ENCODE measurements at places on chromosomes 6 and 20.

- no peak for DNase-seq
Measured at GRCh38 chr6:4969609-4970285, 34.1 kb downstream of the RPP40 start.

- no peak for DNase-seq
Measured at GRCh38 chr6:87879132-87879861, 168.3 kb upstream of the SPACA1 start.

DNA sequence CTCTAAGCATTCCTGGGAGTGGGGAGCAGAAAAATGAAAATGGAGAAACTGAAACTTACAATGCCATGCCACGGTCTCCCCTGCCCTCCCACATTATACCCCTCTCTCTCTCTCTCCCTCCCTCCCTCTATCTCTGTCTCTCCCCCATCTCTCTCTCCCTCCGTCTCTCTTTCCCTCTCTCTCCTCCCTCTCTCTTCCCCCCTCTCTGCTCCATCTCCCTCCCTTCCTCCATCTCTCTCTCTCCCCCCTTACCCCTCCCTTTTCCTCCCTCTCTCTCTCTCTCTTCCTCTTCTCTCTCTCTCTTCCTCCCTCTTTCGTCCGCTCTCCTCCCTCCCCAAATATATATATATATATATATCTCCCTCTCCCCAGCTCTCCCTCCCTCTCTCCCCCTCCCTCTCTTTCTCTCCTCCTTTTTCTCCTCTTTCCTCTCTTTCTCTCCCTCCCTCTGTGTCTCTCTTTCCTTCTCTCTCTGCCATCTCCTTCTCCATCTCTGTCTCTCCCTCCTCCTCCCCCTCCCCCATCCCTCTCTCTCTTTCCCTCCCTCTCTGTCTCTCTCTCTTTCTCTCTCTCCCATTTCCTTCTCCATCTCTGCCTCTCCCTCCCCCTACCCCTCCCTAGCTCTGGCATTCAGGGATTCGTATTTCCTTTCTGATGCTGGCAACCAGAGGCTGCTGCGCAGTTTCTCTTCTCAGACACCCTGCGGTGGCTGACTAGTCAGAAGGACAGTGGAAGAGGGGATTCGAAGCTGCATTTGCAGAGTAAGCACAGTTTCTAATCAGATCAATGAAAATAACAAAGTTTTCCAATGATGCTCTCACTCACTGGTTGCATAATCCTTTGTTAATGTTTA lies 13.9 kb upstream of the VAPB start:
- no peak for DNase-seq

- no peak for DNase-seq
Measured at GRCh38 chr6:24897186-24897585, 38.6 kb downstream of the RIPOR2 start.

DNA sequence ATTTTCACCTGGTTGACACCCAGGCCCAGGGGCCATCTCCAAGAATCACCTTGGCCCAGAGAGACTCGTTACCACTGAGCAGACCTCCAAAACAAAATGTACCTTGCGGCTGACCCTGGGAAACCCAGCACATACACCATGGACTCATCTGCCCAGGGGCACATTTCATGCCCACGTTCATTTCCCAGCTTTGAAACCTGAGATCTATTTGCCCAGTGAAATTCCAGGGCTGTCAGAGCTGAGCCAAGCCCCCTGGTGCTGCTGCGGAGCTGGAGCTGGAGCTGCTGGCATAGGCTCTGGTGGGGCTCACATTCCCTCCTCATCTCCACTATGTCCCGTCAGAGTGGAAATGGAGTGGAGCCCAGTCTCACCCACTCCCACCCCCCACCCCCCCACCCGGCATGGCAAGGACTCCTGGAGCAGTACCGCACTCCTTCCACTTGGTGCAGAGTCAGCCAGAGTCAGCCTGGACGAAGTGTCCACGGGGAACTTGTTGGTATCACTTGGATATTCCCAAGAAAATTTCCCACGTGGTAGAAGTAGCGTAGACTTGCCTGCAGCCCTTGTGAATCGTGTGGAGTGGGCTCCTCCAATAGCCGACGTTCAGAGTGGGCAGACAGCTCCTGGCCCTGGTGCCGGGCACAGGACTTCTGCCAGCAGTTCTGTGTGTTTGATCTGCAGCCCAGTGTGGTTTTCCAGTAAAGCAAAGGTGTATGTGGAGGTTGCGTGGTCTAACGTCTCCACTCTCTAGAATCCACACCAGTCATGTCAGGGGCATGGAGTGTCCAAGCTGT lies 18.1 kb upstream of the OSER1 start:
- no peak for DNase-seq

DNA sequence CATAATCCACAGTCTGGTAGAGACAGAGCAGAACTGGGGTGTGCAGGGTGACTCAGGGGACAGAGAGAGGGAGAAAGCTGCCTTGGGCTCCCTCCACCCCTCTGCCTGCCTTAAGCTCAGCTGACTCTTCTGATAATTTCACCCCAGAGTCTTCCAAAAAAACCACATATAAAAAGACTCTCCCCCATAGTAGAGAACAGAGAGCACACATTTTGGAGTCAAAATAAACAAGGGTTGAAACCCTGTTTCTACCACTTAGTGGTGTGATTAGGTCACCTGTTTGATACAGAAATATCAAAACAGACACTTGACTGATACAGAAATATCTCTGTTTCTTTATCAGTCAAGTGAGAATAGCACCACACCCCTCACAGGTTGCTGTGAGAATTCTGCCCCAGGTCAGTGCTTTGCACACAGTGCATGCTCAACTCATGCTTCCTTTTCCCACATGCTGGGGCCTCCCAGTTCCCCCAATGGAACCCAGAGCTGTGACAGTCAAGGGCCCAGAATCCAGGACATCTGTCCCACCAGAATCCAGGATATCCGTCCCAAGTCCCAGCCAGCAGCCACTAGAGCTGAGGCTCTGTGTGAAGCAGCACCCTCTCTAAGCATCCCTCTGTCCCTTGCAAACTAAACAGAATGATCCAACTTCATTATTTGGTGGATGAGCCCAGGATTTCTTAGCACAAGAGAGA lies 1.2 kb downstream of the TREML2 start:
- DNase-seq: no peak

DNA sequence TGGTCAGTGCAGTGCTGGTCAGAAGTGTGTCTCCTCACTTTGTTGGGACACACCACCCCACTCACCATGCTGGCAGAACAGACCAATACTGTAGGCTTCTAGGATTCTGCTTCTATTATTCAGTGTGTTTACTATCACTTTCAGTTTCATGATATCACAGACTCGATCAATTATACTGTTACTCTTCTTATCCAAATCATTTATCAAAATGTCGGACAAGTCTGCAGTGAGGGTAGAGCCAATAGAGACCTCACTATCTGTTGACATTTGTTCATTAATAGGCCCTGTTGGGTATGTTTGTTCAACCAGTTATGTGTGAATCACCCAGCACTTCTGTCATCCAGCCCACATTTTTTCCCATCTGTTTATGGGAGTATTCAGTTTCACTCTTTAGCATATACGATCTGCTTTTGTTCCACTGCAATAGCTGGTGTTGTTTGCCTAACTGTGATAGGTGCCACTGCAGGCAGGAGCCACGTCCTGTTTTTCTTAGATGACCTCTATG lies 140.1 kb downstream of the NRN1 start:
- no peak for DNase-seq

GRCh38 chr6:32168350-32168749 lies 4.0 kb downstream of the EGFL8 start:
- DNase-seq: no peak
